CD4-positive, alpha-beta T cell treated with Interleukin-21 for 1 hour (primary cell): ENCODE measurements at places on chromosomes 11 and 22.

DNA sequence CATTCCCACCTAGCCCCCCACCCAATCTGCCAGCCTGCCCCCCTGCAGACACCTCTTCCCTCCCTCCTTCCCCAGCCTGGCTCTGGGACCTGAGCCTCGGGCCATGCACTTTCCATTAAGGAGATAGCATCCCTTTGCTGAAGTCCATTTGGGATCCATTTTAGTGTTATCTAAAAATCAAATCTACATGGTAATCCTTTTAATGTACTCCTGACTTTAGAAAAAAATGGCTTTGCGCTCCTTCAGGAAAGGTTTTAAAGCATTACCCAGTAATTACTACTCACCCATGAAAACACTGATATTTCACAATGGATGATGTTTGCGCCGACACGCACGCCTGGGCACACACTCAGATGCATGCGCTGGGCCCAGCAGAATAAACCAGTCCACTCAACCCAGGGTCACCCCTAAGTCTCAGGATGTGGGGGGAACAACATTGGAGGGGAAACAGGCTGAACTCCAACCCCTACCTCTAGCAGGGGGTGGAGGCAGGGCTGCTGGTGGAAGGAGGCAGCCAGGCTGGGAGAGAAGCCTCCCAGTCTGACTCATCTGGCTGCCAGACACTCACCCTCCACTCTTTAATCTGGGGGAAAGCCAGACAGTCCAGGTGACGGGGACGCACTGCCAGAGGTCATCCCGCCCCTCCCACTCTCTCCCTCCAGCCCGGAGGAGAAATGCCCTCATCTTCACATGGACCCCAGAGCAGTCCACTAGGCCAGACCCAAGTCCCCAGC lies 29.8 kb downstream of the LMO1 start:
- DNase-seq = no peak

- peak; percentile 85 for DNase-seq
Observed at GRCh38 chr11:64887757-64888405, 9.5 kb upstream of the EHD1 start.

DNA sequence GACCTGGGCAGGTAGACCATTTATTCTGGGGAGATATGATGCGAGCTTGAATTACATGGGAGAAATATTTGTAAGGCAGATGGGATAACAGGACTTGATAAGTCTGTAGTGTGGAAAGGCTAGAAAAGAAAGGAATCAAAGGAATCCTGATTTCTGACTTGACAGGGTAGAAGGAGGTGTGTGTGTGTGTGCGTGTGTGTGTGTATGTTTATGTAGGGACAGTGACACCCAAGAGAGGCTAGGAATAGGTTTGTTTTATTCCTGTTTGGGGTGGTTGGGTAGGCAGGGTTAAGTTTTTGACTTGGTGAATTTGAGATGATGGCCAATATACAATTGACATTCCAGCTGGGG lies 390 bp upstream of the HTATIP2 start:
- DNase-seq = no peak

- no peak for DNase-seq
Observed at GRCh38 chr11:120710354-120711131, 199.0 kb downstream of the GRIK4 start.

- no peak for DNase-seq
Observed at GRCh38 chr11:69485337-69486041, 4.0 kb downstream of the LINC01488 start.

DNA sequence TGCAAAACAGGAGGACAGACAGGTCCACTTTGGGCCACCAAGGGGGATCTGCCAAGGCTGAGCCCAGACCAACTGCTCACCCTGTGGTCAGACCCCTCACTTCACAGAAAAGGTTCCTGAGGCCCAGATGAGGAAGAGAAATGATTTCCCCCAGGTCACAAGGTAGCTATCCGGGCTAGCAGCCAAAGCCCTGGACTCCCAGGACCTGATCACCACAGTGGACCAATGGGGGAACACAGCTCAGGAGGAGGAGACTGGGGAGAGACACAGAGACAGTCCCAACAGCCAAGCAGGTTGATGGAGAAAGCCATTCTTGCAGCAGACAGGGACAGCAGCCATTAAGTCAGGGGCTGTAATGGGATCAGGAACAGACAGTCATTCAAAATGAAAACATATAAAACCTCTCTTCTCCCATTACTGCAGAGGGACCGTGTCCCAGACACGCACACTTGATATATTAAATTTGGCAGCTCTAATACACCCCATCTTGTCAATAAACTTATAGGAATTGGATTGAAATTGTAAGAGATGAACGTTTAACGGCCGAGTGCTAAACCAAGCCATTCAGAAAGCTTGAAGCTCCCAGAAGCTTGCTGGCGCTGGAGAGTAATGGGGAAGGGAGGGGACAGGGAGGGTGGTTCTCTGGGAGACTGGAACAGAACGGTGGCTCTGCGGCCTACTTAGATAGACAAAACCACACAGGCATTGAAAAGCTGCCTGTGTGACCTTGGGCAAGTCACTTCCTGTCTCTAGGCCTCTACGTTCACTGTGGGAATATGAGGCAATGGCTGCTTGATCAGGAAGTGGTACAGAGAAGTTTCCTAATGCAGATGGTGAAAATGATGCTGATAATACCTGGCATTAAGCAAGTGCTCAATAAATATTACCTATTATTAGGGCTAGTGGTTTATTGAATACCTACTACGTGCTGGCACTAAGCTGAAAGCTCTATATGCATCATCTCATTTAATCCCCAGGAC lies 16.0 kb downstream of the ZMAT5 start:
- DNase-seq = peak; percentile 40

DNA sequence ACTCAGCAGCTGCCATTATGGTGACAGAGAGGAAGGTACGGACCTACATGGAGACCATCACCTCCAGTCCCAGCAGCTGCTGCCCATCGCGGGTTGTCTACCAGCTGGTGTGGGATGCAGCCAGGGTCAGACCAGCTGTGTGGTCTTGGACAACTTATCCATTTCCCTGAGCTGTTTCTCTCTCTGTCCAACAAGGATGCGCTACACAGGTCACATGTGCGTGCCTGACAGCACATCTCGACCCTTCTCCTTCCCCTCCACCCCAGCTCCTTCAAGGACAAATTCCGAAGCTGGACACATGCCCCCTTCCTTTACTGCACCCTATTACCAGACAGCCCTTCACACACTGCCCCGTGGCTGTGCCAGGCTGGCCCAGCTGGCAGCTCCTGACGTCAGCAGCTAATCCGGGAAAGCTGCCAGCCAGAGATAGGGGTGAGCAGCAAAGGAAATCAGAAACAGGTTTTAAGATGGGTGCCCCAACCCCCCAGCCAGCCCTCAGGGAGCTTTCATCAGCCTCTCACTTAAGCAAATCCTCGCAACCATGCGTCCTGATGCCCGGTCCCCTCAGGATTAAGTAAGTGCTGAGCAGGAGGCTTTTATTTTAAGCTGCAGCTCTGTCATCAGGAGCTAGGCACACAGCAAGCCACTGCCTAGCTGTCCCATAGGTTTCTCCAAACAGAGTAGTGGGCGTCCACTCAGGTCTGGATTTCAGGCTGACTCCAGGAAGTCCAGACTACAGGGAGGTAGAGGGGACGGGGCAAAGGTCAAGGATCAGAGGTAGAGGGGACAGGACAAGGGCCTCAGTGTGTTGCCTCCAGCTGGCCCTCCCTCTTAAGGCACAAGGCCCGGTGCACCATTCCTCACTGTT lies 20.3 kb downstream of the TEF start:
- DNase-seq = no peak

- no peak for DNase-seq
Observed at GRCh38 chr22:50058061-50058905, at the start of gene TTLL8. Gene TTLL8, minus strand, starts transcription at chr22:50058298.

DNA sequence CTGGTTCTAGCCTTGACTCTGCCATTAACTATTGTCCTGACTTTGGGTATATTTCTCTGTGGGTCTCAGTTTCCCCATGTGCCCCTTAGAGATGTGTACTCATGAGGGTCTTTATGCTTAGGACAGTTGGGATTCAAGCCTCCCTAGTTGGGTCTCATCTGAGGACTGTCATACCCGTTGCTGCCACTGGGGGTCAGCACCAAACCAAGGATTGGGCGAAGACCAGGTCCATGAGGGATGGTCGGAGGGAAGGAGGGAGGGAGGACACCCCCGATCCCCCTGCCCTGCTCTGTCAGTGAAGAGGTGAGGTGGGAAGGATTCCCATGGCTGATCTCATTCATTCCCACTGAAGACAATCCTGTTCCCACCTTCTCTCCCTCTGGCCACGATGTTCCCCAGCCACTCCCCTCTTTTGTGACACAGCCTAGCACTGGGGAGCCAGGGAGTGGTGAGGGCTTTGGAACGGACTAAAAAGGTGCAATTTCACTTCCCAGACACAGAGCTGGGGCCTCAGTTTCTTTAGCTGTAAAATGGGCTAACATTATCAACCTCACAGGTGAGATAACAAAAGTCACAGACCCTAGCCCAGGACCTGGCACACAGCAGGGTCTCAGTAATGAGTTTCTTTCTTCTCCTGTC lies 12.4 kb upstream of the KLHL35 start:
- DNase-seq = peak; percentile 71

GRCh38 chr11:69344570-69345145 lies 50.7 kb downstream of the MYEOV start:
- no peak for DNase-seq

- no peak for DNase-seq
Observed at GRCh38 chr11:66933531-66933930, 24.7 kb downstream of the PC start.

GRCh38 chr11:84899134-84899533 lies 728.0 kb downstream of the DLG2 start:
- DNase-seq = no peak

GRCh38 chr11:112016088-112016764 lies 9.0 kb upstream of the DLAT start:
- DNase-seq = no peak

DNA sequence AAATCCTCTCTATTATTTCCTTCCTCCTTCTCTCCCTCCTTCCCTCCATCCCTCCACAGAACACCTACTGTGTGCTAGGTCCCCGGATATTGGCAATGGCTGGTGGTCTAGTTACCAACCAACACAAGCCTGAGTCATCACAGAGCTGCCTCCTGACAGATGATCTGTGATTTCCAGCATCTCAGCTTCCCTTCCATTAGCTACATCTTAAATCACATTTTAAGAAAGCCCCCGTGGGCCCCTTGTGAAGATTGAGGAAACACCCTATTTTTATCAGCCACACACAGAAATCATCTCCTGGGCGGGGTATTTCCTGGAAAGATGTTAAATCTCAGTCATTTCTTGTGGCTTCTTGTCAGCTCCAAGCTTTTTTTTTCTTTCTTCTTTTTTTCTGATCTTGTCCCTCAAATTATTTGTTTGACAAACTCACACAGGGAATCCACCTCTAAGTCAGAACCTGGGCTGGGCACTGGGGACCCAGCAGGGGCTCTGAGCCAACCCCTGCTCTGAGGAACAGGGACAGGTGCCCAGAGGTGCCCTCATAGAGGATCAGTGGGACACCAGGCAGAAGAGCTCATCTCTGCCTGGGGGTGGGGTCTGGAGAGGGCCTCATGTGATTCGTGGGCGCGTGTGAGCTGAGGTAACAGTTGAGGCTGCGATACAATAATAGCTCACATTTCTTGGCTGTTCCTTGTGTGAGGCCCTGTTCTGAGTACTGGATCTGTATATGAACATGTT lies 42.4 kb downstream of the CACNA1I start:
- DNase-seq = peak; percentile 56

GRCh38 chr11:69775163-69775755 lies at the start of gene FGF4:
Gene FGF4, minus strand, starts transcription at chr11:69775341. Its CDS starts 257 bp downstream, at chr11:69775084.
- no peak for DNase-seq

GRCh38 chr11:68783216-68783821 lies 32.0 kb upstream of the TESMIN start:
- DNase-seq = no peak

- DNase-seq = no peak
Observed at GRCh38 chr22:37659066-37659896, 758 bp downstream of the PDXP start.

GRCh38 chr22:23212061-23213021 lies 32.0 kb downstream of the BCR start:
- no peak for DNase-seq

DNA sequence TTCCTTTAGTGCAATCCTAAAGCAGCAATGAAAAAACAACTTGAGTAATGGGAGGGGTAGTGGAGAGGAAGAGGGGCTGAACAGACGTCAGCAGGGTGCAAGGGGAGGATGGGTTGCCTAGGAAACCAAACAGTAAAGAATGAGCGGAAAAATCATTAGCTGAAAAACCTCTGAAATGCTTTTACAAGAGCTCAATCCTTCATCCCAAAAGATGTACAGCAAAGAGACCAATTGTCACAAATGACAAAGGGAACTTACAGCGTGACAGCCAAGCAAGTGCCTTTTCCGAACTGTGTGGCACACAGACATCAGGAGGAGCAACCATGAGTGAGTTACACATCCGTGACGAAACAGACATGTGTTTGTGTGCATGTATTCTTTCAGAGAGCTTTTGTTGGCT lies 104.6 kb downstream of the SIK3 start:
- DNase-seq = peak; percentile 67
